ENCODE measurements at places on chromosomes 11 and 22.

DNA sequence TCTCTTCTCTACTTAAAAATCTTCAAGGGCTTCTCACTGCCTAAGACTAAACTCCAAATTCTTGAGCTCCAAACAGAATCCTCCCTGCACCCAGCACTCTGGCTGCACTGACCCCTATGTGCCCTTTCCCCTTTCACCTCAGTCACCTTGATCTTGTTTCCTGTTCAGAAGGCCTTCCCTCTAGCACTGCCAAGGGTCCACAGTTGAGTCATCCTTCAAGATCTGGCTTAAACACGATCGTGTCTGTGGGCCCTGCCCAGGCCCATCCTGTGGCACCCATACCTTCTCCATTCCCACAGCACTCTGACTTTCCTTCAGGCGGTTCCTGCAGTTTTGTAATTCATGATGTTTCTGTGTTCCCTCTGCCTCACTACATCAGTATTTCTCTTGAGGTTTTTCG is 129.2 kb downstream of the ARL14EP start:
- no peak for DNase-seq

GRCh38 chr11:11416917-11417316 is 63.9 kb upstream of the CSNK2A3 start:
- DNase-seq = no peak

- peak; percentile 37 for DNase-seq
These were observed at the start of gene SCGB1D2 for GRCh38 chr11:62242021-62242420. SCGB1D2 (plus strand) TSS chr11:62242239; CDS start chr11:62242308, 69 bp downstream.

DNA sequence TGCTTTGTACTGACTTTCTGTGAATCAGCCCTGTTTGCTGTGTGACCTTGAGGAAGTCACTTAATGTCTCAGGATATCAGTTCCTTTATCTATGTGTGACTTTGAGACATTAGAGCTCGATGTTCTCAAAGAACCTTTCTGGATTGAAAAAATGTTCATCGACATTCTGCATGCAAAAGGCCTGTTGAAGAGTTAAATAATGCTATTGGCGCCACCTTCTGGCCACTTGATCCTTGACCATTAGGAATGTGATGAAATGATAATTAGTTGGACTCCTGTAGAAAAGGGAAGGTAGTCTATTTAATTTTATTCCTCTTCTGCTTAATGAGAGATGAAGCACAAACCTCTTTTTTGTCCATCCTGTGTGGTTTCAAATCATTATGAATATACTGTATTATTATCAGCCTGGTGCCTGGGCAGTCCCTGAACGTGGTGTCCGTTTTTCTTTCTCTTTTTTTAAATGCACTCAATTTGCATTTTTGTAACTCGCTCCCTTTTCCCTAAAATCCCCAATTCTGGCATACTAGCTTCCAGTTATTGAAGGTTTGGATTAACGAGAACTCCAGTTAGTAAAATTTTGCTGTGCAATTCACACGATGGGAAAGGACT is 20.7 kb downstream of the ELF5 start:
- peak; percentile 67 for DNase-seq

DNA sequence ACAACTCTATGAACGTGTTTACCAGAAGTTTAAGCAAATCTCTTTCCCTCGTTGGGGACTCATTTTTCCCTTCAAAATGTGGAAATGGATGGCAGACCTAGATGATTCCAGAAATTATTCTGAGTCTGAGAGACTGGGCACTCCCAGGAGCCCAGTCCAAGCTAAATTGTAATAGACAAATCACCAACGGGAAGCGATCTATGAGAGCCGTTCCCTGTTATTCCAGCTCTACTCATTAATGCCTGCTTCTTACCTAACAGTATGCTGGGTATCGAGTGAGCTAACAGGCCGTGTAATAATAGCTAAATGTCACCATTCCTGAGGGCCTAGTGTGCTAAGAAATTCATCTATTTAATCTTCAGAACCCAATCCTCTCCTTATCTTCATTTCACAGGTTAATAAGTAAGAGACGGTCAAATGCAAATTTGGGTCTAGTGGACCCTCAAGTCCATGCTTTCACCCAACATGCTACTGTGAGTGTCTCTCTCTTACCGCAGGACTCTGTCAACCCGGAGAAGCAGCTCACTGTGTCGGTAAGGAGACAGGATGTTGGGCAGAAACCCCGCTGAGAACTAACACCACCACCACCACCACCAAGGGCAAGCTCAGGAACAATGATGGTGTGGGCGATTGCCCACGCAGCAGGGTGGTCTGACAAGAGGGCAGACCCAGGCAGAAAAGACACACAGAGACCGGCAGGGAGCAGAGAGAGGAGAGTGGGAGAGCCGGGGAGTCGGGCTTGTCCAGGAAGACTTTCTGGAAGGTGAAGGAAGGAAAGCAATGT is 57.1 kb upstream of the TIMP3 start:
- no peak for DNase-seq

DNA sequence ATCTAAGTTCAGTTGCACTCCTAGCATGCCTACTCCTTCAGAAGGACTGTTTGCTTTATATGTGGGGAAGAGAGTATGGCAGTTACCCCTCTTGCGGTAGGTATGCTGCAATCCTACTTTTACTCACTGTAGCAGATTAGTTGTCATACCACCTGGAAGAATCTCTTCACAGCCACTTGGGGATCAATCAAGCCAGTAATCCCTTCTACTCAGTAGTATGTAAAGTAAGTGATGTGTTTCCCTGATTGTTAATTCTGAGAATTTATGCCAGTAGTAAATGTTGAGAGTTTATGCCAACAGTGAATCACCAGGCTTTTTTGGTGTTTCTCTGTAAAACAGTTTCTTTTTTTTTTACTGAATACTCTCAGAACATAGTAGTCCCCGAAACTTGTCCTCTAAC is 34.4 kb downstream of the PRMT3 start:
- DNase-seq = no peak

DNA sequence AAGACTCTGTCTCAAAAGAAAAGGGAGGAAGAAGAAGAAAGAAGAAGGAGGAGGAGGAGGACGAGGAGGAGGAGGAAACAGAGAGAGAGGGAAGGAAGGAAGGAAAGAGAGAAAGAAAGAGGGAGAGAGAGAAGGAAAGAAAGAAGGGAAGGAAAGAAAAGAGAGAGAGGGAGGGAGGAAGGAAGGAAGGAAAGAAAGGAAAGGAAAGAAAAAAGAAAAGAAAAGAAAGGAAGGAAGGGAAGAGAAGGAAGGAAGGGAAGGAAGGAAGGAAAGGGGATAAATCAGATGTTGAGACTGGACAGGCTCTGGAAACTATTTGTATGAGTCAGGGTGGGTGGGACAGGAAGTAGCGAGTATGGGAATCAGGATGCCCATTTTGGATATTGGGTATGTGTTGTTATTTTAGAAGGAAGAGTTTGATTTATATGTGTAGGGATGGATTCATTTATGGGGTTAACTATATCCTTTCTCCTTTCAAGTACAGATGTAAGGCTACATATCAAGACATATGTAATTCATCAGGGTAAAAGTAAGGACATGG is 6.0 kb upstream of the RPL3 start:
- no peak for DNase-seq

- DNase-seq = no peak
These were observed 11.4 kb downstream of the EMID1 start for GRCh38 chr22:29216873-29217666.

DNA sequence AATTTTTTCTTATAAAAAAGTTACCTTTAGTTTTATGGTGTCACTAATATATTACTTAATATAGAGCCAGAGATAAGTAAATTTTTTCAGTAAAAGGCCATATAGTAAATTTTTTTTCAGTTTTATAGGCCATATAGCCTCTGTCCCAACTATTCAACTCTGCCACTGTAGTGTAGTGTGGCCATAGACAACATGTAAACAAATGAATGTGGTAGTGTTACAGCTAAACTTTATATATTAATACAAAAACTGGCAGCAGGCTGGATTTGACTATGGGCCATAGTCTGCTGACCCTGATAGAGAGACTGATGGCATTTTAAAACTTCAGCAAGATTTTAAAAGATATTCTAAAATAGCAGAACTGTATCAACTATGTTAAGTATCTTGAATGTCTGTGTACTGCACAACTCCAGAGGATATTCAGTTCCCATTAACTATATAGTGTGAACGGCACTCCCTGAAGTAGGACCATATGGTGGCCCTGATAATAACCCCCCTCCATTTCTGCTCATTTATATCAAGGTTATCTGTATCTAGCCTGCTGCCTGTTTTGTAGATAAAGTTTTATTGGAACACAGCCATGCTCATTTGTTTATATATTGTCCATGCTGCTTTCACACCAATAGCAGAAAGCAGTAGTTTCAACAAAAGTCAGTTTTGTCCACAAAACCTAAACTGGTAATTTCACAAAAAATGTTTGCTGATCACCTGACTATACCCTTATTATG is 71.6 kb downstream of the PRMT3 start:
- DNase-seq = no peak

- peak; percentile 77 for DNase-seq
These were observed at the start of gene UEVLD for GRCh38 chr11:18588297-18589252. UEVLD (minus strand) TSS chr11:18588734; CDS start chr11:18588654, 80 bp downstream.

- no peak for DNase-seq
These were observed 26.4 kb upstream of the ZBTB16 start for GRCh38 chr11:114033066-114033465.

GRCh38 chr22:28734393-28734792 is 7.2 kb downstream of the CHEK2 start:
- DNase-seq = no peak

DNA sequence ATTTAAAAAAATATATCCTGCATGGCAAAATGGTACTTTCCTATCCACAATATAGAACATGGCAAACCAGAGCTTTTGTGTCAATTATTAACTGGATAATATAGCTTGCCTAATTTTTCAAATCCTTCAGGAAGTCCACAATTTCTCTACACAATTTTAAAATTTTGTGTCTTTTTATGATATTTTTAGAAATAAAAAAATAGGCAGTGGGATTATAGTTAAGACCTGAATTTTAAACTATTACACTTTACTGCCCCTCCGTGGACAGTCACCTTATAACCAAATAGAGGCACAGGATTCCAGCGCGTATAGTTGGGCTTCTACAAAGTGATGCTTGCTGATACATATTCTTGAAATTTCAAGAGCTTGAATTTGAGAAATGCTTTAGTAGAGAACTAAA is 2.1 kb upstream of the DMC1 start:
- peak; percentile 28 for DNase-seq

Data from NCI-H1105 treated with DMSO at 0.1 percent for 48 hours (cell line).